OCI-M1 (cell line): ENCODE measurements at places on chromosomes 6 and 20.

GRCh38 chr6:132511831-132512220 lies 1.1 kb downstream of the STX7 start:
- DNase-seq = peak; percentile 58

DNA sequence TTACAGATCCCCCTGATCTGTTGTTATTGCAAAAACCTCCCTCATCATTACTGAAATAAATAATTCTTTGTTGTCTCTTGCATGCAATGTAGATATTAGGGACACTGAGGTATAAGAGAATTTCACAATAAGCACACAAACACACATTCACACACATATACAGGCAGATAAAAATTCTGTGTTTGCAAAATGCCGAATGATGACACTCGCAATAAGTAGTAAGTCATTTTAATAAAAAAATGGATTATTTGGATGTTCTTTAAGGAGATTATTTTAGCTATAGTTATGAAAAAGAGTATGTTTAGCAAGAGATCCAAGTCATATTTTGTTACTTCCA lies 13.6 kb downstream of the DEFB114 start:
- no peak for DNase-seq

DNA sequence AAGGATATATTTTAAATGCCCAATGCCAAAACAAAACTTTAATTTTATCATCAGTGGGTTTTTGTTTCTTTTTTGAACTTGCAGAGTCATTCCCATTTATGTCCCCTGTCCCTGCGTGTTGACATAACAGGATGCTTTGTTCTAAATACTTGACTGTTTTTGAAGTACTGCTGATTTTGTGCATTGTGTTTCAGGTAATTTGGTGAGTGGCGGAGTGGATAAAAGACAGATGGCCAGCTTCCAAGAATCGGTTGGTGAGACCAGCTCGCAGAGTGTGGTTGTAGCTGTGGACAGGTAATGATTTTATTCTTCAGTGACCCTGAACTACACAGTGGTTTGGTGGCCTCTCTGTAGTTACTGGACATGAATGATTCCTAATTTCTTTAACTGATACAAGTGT lies 50.5 kb upstream of the CSE1L start:
- no peak for DNase-seq

- peak; percentile 13 for DNase-seq
These were observed 52.8 kb upstream of the SRSF6 start for GRCh38 chr20:43404878-43405277.

GRCh38 chr20:19222520-19223040 lies 10.1 kb downstream of the SLC24A3 start:
- DNase-seq = no peak

GRCh38 chr6:28648035-28648877 lies 122.6 kb downstream of the GPX5 start:
- DNase-seq = peak; percentile 97
